Body of pancreas (tissue), 4 donors: ENCODE measurements at places on chromosomes 12 and 14. TPM values are rescaled to one million over a fixed set of nuclear protein-coding genes. Genes with fewer than 3 reads are reported as not detected.
A peak's percentile ranks its signal among the peaks of the same experiment; 100 is the strongest.

GRCh38 chr12:114444422-114445279 lies 38.7 kb upstream of the TBX5 start:
- no peak for DNase-seq

DNA sequence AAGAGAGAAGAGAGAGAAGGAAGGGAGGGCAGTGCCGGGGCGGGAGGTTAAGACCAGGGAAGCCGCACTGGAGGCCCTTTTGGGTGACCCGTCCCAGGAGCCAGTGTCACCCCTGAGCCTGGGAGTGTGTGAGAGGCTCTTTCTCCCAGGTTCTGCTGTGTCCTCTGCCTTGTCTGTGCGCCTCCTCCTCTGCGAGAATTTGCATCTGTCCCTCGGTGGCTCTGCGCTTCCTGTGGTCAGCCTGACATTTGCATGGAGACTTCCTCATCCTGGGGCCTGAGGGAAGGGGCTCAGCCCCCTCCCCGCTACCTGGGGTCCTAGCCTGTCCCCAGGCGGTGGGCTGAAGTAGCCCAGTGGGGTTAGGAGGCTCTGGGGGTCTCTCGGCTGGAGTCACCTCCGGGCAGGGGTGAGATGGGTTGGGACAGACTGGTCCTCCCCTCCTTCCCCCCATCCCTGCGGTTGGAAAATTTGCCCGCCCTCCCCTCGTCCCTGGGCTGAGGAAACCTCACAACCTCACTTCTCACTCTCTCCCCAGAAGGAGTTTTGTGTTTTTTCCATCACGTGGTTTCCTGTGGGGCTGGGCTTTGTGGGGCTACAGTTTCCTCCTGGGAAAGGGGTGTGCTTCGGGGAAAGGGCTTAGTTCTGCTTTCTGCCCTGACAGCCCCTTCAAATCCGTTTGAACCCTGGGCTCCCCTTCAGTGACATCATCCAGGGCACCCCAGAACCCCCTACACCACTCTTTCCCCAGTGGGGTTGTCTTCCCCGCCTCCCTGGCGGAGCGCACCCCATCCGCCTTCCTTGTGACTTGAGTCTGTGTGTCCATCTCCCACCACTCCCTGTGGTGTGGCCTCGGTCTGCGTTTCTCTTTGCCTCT lies 2.5 kb downstream of the PTPN6 start:
- DNase-seq = no peak

- DNase-seq = no peak
Observed at GRCh38 chr12:103924761-103925641, 5.2 kb upstream of the HSP90B1 start.

GRCh38 chr12:99917711-99918402 lies 66.9 kb downstream of the ANKS1B start:
- no peak for DNase-seq

GRCh38 chr12:99906786-99907579 lies 77.8 kb downstream of the ANKS1B start:
- DNase-seq = no peak

GRCh38 chr12:18747895-18748294 lies 10.0 kb downstream of the CAPZA3 start:
- DNase-seq = no peak

DNA sequence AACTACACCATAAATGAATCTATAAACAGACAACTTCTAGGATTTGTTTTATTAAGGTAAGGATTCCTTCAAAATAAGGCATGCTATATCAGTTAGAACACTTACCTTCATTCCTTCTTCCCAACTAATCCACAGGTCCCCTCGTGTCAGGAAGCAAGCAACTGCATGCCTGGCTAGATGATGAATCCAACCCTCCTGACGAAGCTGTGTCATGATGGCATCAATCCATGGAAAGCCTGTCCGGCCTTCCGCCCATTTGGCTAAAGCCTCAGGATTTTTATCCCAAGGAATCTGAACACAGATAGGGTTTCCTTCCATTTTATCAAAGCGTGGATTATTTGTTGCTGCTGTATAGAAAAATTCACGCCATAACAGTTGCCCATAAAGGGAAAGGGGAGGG lies 12.5 kb upstream of the MTERF2 start:
- DNase-seq = no peak

GRCh38 chr14:24277071-24277470 lies 5.7 kb upstream of the RABGGTA start:
- DNase-seq = no peak

GRCh38 chr12:11896417-11896929 lies 174.3 kb upstream of the BCL2L14 start:
- no peak for DNase-seq

GRCh38 chr12:41967668-41968500 lies 176.8 kb downstream of the GXYLT1 start:
- DNase-seq = no peak

GRCh38 chr12:26102953-26103352 lies 21.9 kb downstream of the BHLHE41 start:
- no peak for DNase-seq

DNA sequence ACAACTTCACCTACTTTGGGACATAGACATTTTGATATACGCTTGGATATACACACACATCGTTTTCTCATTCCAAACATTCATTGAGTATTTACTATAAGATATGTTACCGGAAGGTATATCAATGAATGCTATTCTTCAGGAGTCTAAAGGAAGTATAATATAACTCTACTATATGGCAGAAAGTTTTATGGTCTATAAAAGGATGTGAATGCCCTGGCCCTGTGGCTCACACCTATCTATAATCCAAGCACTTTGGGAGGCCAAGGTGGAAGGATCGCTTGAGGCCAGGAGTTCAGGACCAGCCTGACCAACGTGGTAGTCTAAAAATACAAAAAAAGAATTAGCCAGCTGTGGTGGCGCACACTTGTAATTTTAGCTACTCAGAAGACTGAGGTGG lies 5.6 kb downstream of the NRIP2 start:
- DNase-seq = no peak

DNA sequence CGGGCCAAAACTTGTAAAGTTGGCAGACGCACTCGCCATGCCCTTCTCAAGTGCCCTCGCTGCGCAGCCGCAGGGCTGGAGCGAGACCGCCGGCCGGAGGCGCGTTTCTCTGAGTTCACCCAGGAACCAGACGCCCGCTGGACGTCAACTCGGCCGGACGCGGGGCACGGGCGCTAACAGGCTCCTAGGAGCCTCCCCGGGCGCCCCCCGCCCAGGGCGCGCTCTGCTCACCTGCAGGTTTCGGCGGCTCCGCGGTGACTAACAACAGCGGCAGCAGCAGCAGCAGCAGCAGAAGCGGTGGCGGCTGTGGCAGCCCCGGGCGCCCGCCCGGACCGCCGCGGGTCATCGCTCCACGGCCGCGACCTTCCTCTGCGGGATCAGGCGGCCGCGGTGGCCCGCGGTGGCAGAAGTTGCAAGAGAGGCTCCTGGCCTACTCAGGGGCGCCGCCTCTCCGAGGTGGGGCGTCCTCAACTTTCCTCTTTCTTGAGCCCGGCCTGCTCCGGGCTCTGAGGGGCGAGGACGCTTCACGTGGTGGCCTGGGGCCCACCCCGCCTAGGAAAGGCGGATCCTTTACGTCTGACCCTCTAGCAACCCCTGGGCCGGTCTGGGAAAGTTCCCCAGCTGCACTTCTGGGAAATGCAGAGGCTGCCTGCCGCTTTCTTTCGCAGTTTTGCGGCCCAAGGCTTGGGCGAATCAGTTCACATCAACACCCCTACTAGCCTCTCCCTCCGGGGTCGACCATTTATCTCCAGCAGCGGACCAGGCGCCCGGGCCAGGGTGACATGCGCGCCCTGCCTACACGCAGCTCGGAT lies at the start of gene PLBD1:
Gene PLBD1, minus strand, starts transcription at position 533 of the 812 bp plus-strand sequence. Its CDS starts 187 bp downstream, at position 346.
- DNase-seq = peak; percentile 89

DNA sequence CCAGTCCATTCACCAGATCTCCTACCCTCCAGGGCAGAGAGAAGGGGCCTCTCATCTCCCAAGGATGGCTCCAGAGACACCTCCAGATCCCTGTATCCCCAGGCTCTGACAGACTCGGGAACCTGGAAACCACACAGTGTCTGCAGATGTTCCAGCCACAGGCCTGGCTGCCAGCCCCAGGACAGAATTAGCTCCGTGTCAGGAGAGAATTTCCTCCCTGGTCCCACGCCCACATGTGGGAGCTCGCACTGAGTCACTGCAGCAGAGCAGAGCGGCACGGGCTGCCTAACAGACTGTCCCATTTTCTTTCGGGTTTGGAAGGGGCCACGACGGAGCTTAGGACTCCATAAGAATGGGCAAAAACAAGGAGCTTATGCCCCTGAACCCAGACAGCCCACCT lies 33.6 kb downstream of the CMKLR1 start:
- peak; percentile 79 for DNase-seq

DNA sequence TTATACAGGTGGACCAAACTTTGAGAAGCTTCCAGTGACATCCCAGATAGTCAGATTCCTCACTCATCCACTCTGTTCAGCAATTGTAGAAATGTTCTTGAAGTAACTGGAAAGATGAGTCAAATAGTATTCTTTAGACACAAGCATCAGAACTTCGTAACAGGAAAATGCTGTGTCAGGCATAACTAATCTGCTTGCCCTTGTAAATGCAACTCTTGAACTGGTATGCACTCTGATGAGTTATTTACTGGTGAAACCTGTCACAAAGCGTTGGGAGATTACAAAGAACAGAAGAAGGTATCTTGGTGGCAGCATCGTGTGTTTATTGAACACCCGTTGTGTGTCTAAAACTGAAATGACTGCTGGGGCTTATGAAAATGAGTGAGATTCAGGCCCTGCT lies 10.8 kb upstream of the DUSP6 start:
- DNase-seq = no peak

- DNase-seq = no peak
Observed at GRCh38 chr12:81465876-81466275, 293.3 kb downstream of the PPFIA2 start.

DNA sequence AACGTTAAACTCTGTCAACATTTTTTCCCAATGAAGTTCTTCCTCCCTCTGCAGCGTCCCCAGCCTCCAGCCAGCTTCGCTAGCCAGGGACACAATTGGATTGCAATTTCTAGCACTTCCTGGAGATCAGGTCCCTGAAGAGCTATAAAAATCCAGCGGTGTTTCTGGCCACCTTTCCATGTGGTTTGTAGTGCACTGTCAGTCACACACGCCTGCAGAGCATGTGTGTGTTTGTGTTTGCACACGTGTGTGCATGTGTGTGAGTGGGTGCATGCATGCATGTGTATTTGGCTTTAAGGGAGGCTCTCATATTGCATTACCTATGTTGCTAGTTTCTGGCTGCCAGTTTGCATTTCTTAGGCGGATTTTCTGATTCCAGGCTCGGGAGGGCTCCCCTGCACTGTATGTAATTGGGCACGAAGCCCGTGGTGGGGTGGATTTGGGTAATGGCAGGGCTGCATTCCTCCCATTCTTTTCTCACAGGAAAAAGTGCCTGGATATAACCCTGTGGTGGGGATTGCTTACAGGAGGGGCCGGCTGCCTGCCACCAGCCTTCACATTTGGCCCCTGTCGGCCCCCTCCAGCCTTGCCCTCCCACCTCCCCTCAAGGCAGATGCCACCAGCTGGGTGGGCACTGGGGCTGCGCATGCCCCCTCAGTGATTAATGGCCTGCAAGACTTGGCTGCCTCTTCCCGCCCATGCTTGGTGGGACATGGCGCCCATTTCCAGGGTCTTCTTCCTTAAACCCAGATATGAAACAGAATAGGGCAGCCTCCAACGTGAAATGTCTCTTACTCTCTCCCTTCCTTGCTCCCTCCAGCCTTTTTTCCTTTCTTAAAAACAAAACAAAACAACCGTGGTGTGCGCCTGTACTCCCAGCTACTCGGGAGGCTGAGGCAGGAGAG lies 74.0 kb downstream of the TSPAN9 start:
- peak; percentile 22 for DNase-seq

- DNase-seq = no peak
Observed at GRCh38 chr12:94879542-94879941, 124.0 kb downstream of the NDUFA12 start.

- DNase-seq = no peak
Observed at GRCh38 chr14:77064521-77065178, 33.4 kb upstream of the CIPC start.

DNA sequence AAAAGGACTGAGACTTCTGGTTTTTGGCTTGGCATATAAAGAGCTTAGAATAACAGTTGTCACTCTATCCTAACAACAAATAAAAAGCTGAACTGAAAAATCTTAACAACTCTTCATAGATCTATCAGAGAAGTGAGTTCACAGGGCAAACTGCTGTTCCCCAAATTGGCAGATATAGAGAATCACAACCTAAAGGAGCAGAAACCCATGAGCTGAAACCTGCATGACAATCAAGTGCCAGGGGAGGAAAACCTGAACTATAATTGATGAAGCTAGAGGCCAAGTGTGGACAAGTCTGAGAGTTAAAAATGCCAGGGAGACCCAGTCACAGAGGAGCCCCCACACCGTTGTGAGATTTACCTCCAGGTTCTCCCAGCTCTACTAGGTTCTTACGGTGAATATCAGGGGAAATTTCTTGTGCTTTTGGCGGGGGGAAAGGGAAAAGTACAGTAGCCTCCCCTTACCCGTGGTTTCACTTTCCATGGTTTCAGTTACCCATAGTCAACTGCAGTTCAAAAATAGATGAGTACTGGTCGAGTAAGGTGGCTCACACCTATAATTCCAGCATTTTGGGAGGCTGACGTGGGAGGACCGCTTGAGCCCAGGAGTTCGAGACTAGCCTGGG lies 53.9 kb downstream of the ATF7 start:
- DNase-seq = no peak

GRCh38 chr12:114627393-114627792 lies 56.6 kb downstream of the TBX3 start:
- DNase-seq = no peak

GRCh38 chr14:64708148-64709004 lies 4.2 kb downstream of the PLEKHG3 start:
- peak; percentile 82 for DNase-seq

GRCh38 chr14:73008501-73008900 lies 18.4 kb downstream of the ZFYVE1 start:
- no peak for DNase-seq

GRCh38 chr14:46279327-46279726 lies 372.3 kb downstream of the RPL10L start:
- no peak for DNase-seq

The FLVCR2 gene
- under 0.01 TPM for total RNA-seq

The ARPC3 gene
- total RNA-seq = 48.5 TPM

The ADAMTS20 gene
- total RNA-seq = not detected

The IL23A gene
- not detected for total RNA-seq

The HHIPL1 gene
- total RNA-seq = 0.26 TPM

The SLC48A1 gene
- 22.1 TPM for total RNA-seq

The PIANP gene
- not detected for total RNA-seq

The SLC5A8 gene
- not detected for total RNA-seq

The HCAR3 gene
- 0.33 TPM for total RNA-seq

The SPX gene
- total RNA-seq = 49.5 TPM

The OR6C2 gene
- total RNA-seq = not detected

The DRAM1 gene
- total RNA-seq = 14.5 TPM

The CACNA2D4 gene
- total RNA-seq = not detected

The SARNP gene
- total RNA-seq = 51.7 TPM

The TAS2R7 gene
- not detected for total RNA-seq

The LRP10 gene
- total RNA-seq = 47.8 TPM

The LALBA gene
- not detected for total RNA-seq
